Glomerular endothelial cell (primary cell): ENCODE measurements at places on chromosomes 6 and 20.

DNA sequence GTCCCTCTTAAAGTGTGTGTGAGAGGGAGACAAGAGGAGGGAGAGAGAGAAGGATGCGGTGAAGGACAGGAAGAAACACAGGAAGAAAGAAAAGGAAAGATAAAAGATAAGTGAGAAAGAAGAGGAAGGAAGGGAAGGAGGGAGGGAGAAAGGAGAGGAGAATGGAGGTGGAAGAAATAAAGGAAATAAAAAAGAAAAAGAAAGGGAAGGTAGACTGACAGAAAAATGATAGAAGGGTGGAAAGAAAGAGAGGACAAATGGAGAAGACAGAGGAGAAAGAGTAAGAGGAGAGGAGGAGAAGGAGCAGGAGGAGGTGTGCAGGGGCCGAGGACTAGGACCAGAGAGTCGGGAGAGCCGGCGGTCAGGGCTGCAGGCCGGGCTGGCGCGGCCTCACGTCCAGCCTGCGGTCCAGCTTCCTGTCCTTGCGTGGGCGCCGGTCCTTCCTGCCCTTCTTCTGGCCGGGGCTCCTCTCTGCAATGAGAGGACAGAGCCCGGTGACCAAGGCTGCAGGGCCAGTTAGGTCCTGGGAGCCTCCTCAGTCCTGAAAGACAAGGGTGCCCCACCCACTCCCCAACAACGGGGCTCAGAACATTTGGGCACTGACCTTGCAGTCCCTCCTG is 42.0 kb downstream of the RSPO4 start:
- DNase-seq, result no peak

GRCh38 chr6:27592481-27593199 is 119.7 kb upstream of the ZNF184 start:
- no peak for DNase-seq

GRCh38 chr6:40569162-40569910 is 17.8 kb downstream of the LRFN2 start:
- no peak for DNase-seq

DNA sequence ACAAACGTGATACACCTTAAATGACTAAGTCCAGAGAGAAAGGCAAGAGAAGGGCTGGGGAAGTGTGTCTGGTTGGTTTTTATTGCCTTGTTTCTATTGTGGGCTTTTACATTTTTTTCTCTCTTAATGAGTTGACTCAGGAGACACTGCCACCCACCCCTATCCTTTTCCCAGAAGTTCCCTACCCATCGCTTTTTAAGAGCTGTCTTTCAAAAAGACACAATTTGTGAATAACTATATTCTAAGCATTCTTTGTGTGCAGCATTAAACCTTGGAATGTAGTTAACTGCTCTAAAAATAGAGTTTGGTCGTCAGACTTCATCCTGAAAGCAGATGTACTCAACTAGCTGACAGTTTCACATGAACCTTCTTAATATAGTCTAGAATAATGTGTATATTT is 174.9 kb downstream of the ISM1 start:
- DNase-seq, result no peak

- DNase-seq, result peak; percentile 39
Measured at GRCh38 chr6:99330159-99330558, 19.3 kb downstream of the FAXC start.

- no peak for DNase-seq
Measured at GRCh38 chr20:48932375-48932941, 10.9 kb downstream of the ARFGEF2 start.

GRCh38 chr6:4613795-4614194 is 162.4 kb upstream of the CDYL start:
- no peak for DNase-seq

- no peak for DNase-seq
Measured at GRCh38 chr6:66900133-66901083, 1193.4 kb upstream of the EYS start.

DNA sequence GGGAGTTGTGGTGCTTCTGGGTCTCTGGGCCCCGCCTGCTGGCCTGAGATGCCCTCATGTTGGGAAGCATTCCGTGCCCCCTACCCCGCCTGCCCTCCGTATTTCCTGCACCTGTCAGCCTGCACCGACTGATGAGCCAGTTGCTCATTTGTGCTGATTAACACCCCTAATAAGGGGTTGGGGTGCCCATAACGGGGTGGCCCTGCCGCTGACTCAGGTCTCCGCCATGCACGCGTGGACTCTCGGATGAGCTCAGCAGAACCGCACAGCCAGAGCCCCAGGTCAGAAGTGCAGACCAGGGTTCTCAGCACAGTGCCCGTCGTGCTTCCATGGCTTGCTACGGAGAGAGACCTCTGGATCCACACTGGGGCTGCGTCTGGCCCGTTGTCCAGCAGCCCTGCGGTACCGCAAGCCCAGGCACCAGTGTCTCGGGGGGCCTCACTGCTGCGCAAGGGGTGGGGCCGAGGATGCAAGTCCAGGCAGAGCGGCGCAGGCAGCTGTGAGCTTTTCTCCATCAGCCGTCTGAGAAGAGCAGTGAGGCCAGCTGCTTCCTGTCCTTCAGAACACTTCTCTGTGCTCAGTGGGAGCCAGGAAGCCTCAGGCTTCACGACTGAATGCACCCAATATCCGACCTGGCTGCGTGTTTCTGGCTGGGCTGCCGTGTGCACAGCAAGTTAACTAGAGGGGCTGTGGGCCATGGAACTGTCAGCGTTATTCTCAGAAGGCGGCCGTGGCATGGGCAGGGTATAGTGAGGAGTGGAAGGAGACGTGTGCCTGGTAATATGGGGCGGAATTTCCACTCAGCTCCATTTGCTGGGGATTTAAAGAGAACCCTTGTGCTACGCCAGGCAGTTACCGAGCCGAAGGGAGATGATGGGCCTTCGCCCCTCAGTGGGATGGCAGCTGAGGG is 18.6 kb downstream of the MTG2 start:
- no peak for DNase-seq

DNA sequence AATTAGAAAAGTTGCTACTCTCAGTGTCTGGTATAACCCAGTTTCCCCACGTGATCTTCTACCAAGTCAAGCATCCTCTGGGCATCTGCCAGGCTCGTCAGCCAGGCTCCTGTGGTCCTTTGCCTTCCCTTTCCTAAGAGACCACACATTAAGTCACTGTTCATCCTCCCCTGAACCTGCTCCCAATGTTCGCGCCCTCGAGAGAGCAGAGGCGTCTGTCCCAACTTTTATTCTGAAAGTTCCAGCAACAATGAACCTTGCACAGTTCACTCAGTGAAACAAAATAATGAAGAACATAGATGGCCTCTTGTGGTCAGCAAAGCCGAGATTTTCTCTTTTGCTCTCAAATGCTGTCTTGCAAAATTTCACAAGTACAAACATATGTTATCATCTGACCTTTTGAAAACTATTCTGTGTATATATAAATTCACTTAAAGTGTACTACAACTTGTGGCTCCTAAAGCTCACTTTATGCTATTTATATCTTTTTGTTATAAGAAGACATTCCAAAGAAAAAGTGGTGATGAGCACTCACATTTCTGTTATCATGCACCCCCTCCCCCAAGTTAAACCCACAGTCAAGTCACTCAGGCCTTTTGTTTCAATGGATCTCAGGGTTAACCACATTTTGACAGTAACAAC is 39.2 kb upstream of the NHSL1 start:
- DNase-seq, result no peak

DNA sequence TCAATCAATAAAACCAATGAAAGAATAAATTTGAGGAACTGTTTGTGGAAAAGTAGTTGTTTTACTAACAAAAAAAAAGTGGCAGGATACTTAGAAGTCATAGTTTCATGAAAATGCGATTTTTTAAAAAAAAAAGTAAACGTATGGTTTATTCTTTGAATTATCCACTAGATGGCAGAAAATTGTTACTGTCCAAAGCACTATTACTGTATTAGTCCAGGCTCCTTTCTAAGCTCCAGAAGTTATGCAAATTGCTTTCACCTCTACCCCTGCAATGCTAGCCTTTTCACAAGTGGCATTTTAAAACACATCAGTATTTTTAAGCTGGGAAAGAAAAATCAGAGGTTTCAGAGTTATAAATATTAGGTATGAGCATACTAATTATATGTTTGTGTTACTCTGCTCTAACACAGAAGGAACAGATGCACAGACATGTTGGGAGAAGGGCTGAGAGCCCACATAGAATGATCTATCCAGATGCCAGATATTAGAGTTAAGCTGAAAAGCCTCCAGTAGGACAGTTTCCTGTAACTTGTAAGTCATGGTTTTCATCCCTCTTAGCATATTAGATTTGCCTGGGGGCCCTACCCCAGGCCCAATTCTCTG is 63.9 kb downstream of the FHL5 start:
- DNase-seq, result no peak

- DNase-seq, result no peak
Measured at GRCh38 chr20:42957018-42957703, 232.5 kb downstream of the PTPRT start.

DNA sequence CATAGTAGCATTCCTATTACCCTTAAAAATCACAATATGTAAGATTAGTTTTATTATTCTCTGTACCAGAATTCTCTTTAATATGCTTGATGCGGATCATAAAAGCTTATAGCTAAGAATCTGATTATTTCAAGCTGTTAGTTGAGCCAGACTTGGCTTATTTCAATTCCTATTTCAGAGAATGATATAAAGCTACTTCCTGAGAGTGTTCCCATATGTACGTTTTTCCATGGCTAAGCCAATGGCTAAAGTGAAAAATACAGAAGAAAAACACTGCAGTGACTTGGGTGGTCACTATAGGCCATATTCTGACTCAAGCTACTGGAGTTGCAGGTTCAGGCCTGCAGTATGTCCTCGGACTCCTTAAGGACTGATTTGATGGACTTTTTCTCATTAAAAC is 97.9 kb upstream of the EEF1E1 start:
- DNase-seq, result no peak

DNA sequence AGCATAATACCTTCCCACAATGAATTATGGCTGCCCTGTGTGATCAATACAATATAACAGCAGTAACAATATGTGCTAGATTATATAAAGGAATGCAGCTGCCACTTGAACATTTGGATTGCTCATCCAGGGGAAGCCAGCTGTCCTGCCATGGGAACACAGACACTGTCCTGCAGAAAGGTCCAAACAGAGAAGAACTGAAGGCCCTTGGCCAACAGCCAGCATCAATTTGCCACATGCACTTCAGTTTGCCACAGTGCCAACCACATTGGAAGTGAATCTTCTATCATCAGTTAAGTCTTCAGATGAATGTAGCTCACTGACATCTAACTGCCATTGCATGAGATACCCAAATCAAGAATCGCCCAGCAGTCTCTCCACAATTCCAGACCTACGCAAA is 332.4 kb downstream of the PRKN start:
- DNase-seq, result no peak

DNA sequence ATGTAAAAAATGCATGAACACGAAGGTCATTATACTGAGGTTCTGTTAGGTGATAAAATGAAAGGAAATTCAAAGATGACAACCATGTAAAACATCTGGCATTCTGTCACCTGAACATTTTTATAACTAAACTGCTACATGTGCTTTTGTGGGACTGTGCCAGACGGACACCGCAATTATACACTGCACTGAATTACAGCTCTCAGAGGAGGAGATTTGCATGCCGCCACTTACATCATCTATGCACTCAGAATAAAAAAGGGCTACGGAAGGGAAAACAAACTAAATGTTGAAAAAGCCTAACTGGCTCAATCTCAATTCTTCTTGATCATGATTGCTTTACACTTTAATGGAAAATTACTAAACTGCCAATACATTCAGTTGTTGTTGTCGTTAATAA is 614.0 kb upstream of the EYS start:
- DNase-seq, result no peak

DNA sequence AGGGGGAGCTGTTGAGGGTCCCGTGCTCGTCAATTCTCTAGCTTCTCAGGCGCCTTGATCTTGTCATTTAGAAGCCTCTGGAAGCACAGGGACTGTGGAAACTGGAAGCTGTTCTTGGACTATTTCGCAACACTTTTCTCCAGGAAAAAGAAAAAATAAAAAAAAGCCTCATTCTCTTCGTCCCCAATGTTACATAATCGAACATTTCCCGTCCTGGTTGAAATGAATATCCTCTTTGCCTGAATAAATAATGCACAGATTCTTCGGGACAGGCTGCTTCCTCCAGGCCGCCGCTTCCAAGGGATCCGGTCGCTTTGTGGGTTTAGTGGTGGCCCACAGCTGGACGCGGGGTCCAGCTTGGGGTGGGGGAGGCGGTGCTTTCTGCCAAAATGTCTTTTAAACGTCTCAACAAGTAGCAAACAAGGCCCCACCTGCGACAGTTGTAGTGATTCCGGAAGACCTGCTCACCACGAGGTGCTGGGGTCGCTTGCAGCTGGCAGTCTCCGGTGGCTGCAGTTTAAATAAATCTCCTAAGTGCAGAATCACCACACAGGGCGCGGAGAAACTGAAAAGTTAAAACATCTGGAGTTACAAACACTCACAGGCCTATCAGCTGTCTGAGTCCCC is 125.9 kb upstream of the ESR1 start:
- DNase-seq, result no peak

DNA sequence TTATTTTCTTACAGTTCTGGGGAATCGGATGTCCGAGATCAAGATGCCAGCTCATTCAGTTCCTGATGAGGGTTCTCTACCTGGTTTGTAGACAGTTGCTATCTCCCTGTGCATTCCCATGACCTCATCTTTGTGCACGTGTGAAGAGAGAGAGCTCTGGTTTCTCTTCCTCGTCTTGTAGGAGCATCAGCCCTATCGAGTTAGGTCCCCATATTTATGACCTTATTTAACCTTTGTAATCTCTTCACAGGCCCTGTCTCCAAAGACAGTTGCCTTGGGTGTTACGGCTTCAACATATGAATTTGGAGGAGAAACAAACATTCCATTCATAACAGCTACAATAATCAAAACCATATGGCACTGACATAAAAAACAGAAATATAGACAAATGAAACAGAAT is 455.3 kb downstream of the HACE1 start:
- no peak for DNase-seq

GRCh38 chr6:164296411-164296810 is 881.9 kb downstream of the QKI start:
- no peak for DNase-seq

DNA sequence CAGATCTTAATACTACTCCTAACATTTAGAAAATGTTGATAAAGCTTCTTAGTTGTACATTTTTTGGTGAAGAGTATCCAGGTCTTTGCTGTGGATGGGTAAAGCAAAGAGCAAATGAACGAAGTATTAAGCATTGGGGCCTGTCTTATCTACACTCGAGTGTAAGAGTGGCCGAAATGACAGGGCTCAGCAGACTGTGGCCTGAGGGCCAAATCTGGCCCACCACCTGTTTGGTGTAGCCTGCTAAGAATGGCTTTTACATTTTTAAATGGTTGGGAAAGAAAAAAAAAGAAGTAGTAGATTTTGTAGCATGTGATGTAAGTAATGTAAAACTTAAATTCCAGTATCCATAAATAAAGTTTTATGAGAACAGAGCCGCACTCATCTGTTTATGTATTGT is 19.4 kb upstream of the MAPK13 start:
- no peak for DNase-seq

- no peak for DNase-seq
Measured at GRCh38 chr6:53498649-53499048, 46.3 kb downstream of the GCLC start.

- DNase-seq, result no peak
Measured at GRCh38 chr6:118775381-118775780, 118.6 kb upstream of the ASF1A start.
